ENCODE measurements at places on chromosomes 12 and 14.

GRCh38 chr14:92690171-92691011, 58.0 kb downstream of the LGMN start:
- no peak for DNase-seq

GRCh38 chr12:123614531-123614930, 12.6 kb downstream of the DDX55 start:
- no peak for DNase-seq

DNA sequence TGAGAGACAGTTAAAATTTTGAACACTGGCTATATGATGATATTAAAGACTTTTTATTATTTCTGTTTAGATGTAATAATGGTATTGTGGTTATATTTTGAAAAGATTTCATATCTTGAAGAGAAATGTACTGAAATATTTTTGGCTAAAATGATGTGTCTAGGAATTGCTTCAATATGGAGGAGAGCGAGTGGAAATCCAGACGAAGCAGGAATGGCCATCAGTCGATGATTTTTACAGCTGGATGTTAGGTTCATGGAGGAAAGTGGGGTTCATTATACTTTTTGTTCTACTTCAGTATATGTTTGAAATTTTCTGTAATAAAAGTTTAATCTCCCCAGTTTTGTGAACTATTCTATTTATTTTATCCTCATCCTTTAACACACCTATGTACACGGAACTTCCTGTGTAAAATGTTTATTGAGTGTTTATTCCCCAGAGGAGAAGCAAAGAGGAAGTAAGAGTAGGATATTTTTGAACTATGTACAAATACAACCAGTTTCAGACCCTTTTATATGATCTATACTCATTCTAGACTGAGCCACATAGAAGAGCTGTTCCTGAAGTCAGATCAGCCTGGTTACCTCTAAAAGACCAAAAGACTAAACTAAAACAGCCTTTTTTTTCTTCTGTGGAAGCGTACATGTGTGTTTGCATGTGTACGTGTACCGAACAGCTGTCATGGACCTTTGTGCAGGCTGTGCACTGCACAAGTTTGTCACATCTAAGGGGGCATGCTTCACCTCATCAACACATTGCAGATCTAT, 211.0 kb upstream of the NUDT4 start:
- no peak for DNase-seq

- no peak for DNase-seq
Observed at GRCh38 chr14:50801706-50802105, 29.3 kb downstream of the NIN start.

DNA sequence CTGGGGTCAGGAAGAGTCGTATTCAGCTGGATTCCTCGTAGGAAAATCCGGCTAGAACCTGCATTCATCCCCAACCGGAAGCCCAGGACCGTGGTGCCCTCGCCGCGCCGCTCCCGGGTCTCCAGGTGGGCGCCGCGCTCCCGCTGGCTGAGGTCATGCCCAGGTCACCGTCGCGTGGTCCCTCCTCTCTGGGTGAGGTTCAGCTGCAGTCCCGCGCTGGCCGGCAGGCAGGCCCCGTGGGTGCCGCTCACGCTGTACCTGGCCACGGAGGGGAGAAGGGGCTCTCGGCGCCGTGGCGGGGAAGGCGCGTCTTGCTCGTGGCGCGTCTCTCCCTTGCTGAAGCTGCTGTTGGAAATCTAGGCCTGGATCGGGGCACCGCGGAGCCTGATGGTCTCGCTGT, 44.5 kb downstream of the LRTM2 start:
- no peak for DNase-seq

DNA sequence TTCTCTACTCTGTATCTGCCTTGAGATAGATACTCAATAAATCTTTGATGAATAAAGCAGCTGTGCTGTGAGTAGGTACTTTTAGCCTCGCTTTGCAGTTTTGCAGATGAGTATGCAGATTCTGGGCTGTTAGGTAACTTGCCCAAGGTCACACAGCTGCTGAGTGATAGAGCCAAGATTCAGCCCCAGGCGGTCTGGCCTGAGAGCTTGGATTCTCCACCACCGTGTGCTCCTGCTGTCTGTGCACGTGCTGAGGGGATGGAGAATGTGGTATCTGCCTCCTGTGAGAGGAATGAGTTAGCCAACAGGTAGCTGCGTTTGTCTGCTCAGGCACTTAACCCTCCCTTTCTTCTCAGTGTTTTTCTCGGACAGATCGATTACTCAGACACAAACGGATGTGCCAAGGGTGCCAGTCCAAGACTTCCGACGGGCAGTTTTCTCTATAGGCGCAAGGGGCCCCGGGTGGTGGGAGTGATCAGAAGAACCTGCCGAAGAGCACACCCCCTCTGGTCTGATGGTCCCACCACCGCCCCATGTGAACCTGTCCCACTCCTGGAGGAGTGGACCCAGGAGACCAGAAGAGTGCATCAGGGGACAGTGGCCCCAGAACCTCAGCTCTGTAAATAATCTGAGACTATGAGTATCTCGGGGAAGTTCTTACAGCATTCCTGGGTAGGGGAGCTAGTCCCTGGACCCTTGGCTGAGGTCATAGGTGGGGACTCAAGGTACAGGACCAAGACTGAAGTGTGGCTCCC, 6.6 kb upstream of the CSAD start:
- DNase-seq, result peak; percentile 46

DNA sequence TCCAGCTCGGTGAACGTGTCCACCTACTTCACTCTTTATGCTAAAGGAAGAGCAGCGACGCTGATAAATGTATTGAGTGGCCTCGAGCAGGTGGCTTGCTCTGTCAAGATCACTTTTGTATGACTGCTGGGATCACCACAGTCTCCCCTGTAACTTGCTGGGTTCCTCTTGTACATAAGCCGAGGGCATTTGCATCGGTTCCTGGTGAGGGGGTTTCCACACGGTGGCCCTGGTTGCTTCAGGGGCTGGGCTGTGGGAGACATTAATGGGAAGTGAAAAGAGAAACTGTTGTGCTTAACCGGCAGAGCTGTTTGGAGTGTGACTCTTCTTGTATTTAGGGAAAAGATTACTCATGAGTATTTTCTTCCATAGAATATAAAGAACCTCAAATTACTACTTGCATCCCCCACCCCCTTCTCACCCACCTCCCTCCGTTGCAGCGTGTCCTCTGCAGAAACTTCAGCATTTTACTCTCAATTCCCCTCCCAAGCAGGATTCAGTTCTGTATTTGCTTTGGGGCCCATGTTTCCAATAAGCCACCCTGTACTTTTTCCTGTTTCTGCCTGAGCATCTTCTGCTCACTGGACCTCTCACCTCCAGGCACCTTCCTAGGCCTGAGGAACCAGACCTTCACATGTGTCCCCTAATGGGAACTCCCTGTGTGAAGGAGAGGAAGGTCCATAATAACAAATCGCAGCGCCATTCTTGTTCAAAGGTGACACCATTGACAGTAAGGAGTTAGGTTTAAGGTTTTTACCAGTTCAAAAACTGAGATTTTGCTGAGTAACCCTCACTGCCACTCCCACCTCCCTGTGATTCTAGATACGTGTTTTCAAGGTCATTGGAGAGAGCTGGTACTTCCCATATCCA, 187.0 kb downstream of the ETV6 start:
- DNase-seq, result no peak

DNA sequence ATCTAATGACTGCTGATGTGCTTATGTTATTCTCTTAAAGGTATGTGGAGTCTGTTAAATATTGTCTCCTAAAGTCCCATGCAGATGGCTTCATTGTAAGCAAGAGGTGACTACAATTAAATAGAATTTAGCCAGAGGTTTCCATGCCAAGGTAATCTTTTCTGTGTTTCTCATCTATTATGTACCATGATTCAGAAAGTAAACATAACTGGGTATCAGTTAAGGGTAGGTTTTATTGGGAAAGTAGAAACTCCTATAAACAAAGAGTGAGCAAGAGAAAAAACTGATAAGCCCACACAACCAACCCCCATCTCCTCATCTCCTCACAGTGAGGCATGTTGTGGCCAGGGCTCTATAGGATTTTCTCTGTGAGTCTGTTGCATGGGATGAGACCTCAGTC, 611.7 kb downstream of the SNAPC1 start:
- no peak for DNase-seq

DNA sequence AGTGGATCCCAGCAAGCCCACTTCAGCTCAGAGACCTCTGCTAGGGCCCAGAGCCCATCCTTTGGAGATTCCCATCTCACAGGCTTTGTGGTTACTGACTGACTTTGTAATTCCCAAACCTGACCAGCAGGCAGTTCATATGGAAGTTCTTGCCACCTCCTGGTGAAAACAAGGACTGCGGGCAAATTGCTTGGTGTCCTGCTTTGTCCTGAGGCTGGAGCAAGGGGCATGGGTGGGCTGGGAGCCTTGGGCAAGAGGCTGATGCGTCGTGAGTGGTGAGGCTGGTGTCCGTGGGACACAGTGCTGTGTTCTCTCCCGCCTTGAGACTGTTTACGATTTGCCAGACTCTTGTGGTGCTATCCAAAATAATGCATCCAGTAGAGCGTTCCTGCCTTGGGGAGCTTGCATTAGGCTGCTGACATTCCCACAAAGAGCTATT, 91.0 kb downstream of the LRRC74A start:
- DNase-seq, result peak; percentile 54

GRCh38 chr12:13559318-13559978, 362.9 kb downstream of the EMP1 start:
- no peak for DNase-seq

DNA sequence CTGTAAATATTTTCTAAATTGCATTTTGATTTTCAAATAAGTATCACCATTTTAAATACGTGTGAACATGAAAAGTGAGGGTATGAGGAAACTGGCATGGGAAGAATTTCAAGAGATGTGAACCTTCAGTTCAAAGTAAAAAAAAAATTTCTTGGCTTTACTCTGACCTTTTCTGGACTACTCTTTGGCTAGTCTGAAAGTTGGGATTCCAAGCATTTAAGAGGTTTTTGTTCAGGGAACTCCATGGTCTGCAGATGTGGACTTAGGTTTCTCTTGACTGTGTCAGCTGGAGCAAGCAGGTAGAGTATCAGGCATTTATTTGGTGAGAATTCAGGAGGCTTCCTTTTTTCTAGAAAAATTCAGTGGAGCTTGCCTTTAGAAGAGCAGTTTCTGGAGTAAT, 311.6 kb downstream of the LRIG3 start:
- DNase-seq, result no peak

DNA sequence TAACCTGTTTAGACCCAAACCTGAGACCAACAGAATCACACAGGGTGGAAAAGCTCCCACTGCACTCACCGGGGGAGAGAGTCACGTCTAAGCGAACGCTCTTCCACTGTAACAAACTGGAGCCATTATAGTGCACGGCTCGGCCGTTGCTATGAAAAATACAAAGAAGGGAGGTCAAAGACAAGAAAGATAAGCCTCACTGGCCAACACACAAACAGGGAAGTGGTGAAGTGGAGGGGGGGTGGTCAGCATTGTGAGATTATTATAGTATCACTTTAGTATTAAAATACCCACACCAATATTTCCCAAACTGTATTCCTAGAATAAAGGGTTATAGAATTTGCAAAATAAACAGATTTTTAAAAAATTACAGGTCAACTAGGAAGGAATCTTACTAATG, 90.9 kb downstream of the TRAFD1 start:
- no peak for DNase-seq

DNA sequence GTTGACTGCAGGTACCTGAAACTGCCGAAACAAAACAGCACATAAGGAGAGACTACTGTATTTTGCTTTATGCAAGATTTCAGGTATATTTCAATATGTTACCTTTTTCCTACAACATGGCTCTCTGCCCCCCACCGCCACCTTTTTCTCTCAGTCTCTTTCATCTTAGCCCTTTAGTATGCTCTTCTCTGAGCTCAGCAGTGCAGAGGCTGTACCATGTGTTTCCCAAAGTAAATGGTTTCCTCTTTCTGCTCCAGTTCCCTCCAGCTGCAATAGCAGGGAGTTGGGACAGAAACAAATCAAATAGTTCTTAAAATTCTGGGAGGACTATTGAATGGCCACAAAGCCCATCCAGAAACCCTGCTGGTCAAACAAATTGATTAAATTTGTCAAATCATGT, 4.3 kb downstream of the AMN1 start:
- no peak for DNase-seq

DNA sequence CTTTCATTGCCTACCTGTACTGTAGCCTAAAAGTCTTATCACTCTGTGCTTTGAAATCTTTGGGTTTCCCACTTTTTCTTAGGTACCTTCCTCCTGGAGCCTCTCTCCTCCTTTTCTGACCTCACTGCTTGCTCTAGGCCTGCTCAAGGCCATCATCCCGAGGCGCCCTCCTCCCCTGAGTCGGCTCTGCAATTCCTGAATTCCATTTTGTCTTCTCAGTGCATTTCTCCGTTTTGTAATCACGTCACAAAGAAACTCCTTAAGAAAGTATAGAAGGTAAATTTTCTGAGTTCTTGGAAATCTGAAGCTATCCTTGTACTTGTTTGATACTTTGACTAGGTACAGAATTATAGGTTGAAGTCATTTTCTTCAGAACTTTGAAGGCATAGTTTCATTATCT, 25.2 kb downstream of the ZC3H14 start:
- DNase-seq, result no peak

Data from tibial artery (tissue), 4 donors.